ENCODE measurements at places on chromosomes 5 and 9.

- H3K27me3 ChIP-seq: no peaks in the 10 kb centered on the region
- H3K27ac ChIP-seq: no peak overlapping the region
- no peak overlapping the region for H3K4me3 ChIP-seq
These were observed 162.1 kb upstream of the FST start for GRCh38 chr5:53318303-53318702.

DNA sequence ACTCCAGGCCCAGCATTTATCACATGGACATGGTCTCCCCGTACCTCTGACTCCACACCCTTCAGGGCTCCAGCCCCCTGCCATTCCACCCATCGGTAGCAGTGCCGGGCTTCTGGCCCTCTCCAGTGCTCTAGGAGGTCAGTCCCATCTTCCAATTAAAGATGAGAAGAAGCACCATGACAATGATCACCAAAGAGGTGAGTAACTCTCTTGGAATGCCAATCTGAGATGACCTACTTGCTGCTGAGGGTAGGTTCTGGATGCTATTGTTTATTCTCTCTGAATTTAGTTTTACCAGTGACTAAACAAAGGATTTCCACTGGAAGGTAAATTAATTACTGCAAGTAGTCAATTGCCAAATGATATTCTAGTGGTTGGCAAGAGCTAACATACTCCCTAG, 80.8 kb downstream of the TLE4 start:
- no peaks in the 10 kb centered on the region for H3K4me1 ChIP-seq
- no peaks in the 10 kb centered on the region for H3K27me3 ChIP-seq
- H3K27ac ChIP-seq: no peak overlapping the region
- DNase-seq: no peak
- no peak overlapping the region for H3K4me3 ChIP-seq

DNA sequence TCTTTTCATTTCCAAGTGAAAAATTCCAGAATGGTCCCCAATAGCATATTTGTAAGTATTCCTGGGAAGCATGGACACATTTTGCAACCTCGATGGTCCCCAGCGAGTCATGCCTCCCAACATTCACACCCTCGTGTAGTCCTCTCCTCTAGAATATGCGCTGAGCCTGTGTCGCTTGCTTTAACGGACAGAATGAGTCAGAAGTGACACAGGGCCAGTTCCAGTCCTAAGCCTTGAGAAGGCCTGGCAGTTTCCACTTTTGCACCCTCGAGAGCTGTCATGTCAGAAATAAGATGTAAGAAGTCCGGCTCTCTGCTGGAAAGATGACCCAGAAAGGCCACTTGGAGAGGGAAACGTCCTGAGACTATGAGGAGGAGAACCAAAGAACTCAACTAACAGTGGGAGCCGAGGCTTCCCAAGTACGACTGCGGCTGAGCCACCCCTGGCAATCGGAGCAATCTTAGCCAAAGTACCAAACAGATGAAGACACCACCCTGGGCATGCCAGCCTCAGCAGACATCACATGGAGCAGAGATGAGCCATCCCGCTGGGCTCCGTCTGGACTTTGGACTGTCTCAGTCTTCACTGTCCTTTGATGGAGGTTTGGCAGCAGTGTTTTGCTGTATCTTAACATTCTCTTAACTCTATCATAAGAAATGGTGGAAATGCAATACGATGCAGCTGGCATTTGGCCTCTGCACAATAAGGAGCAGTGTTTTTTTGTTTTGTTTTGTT, 42.6 kb upstream of the GFPT2 start:
- no peak overlapping the region for H3K27ac ChIP-seq
- H3K4me3 ChIP-seq: no peak overlapping the region
- H3K4me1 ChIP-seq: peaks cover 6% of the 10 kb centered on the region
- H3K27me3 ChIP-seq: no peaks in the 10 kb centered on the region
- no peaks in the 10 kb centered on the region for H3K36me3 ChIP-seq
- no peak for DNase-seq

- peaks cover 28% of the 10 kb centered on the region for H3K36me3 ChIP-seq
- H3K27ac ChIP-seq: no peak overlapping the region
- no peaks in the 10 kb centered on the region for H3K4me1 ChIP-seq
- H3K27me3 ChIP-seq: no peaks in the 10 kb centered on the region
These were observed 32.7 kb upstream of the ISCA1 start for GRCh38 chr9:86315078-86315477.

- H3K4me1 ChIP-seq: no peaks in the 10 kb centered on the region
- no peak overlapping the region for H3K4me3 ChIP-seq
- no peak for DNase-seq
These were observed 546.9 kb upstream of the RIOK2 start for GRCh38 chr5:97729938-97730337.

DNA sequence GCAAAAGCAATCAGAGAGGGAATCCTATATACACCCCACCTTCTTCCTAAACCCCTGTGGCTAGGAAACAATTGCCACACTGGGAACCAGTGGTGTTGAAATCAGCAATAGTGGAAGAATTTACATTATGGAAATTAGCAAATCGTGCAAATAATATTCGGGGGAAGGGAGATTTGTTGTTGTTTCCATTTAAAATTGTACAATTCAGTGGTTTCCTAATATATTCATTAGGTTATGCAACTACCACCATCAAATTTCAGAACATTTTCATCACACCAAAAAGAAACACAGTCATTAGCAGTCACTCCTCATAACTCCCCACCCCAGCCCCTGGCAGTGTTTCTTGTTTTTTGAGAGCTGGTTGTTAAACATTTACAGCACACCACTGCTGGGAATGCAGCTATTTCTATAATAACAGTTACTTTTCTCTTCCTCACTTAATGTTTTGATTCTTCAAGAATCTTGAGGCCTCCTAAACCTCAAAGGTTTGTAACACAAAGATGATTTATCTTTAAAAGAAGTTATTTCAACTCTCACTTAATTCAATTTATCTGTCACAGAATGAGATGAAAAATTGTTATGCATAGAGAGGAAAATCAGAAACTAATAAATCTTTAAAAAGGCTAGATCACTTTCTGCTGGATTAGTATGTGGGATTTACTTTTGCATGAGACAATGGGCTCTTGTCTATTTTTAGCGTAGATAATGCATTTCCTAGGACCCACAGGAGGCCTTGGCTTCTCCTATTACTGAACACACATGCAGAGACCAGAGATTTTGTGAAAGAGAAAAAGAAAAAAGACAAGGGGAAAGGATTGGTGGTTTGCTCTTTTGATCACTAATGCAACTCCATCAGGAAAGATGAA, 91.8 kb upstream of the DAPK1 start:
- no peaks in the 10 kb centered on the region for H3K36me3 ChIP-seq
- H3K27me3 ChIP-seq: 0 out of 2 replicates have a peak, but pooled peaks cover 8% of the 10 kb centered on the region
- no peak for DNase-seq
- H3K4me1 ChIP-seq: no peaks in the 10 kb centered on the region
- H3K4me3 ChIP-seq: no peak overlapping the region

GRCh38 chr9:94175669-94176068, 83.4 kb upstream of the ZNF169 start:
- no peak overlapping the region for H3K4me3 ChIP-seq
- no peak overlapping the region for H3K27ac ChIP-seq
- peaks cover 46% of the 10 kb centered on the region for H3K36me3 ChIP-seq
- no peaks in the 10 kb centered on the region for H3K4me1 ChIP-seq

DNA sequence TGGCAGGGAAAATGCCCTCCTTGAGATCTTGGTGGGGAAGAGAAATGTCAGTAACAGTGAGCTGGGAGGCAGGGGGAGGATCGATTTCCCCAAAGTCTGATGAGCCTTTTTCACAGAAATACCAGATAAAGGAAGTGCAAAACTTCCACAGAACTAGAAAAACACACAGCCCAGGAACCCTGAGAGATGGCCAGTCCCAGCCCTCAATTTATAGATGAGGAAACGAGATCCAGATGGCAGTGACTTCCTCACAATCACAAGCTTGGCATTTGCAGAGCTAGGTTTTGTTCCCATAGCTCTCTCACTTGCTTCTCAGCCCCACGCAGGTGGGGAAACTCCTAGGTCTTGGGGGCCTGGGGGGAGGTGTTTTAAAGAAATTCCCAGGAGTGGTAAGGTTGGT, 3.8 kb upstream of the GGTA1 start:
- H3K36me3 ChIP-seq: no peaks in the 10 kb centered on the region
- no peak overlapping the region for H3K4me3 ChIP-seq
- no peak for DNase-seq
- H3K4me1 ChIP-seq: peaks cover 7% of the 10 kb centered on the region
- H3K27me3 ChIP-seq: no peaks in the 10 kb centered on the region

- DNase-seq: no peak
- H3K36me3 ChIP-seq: no peaks in the 10 kb centered on the region
- H3K27ac ChIP-seq: no peak overlapping the region
- no peaks in the 10 kb centered on the region for H3K4me1 ChIP-seq
These were observed 233.4 kb downstream of the NR3C1 start for GRCh38 chr5:143170104-143170503.

DNA sequence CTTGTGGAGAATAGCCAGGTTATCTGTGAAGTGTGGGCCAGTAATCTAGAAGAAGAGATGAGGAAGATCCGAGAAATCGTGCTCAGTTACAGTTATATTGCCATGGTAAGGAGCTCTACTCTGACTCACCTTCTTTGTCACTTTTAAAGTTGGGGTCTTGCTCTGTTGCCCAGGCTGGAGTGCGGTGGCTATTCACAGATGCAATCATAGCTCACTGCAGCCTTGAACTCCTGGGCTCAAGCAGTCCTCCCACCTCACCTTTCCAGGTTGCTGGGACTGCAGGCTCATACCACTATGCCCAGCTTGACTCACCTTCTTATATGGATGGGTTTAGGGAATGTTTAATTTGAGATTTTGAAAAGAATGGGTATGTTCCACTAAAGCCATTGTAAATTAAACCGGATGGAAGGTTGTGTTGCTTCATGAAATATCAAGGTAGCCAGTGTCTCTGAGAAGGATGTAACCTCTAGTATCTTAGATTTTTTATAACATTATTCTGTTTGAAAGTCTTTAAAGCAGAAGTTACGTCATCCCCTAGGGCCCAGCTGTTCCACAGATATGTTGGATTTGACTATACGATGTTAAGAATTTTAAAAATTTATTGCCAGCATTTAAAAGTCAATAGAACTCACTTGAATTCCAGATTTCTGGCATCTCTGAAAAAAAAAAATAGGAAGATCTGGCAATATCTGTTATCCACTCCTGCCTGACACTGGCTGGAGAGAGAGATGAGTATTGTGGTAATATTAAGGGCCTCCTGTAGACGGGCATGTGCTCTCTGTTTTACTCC, 5.1 kb downstream of the CNOT8 start:
- H3K27me3 ChIP-seq: no peaks in the 10 kb centered on the region
- no peak overlapping the region for H3K27ac ChIP-seq
- no peak for DNase-seq
- no peak overlapping the region for H3K4me3 ChIP-seq
- no peaks in the 10 kb centered on the region for H3K36me3 ChIP-seq
